HEK293T (cell line): ENCODE measurements at places on chromosomes 1 and 21.

DNA sequence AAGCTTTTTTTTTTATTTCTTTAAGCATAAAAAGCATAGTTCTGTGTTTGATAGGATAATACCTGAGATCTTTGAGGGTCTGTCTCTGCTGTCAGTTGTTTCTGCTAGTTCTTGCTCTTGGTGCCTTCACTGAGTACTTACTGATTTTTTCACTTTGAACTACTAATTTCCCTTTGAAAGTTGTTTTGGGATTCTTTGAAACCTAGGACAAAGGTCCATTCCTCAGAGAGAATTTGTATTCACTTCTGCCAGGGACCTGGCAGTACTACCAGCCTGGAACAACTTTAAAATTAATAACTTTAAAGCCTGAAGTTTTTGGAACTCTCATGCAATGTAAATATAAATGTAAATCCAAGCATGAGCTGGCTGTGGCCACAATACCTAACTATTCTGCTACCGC, 190.1 kb downstream of the TM2D1 start:
- no peak for DNase-seq

GRCh38 chr21:16408280-16408679, 678.5 kb downstream of the USP25 start:
- DNase-seq, result no peak

DNA sequence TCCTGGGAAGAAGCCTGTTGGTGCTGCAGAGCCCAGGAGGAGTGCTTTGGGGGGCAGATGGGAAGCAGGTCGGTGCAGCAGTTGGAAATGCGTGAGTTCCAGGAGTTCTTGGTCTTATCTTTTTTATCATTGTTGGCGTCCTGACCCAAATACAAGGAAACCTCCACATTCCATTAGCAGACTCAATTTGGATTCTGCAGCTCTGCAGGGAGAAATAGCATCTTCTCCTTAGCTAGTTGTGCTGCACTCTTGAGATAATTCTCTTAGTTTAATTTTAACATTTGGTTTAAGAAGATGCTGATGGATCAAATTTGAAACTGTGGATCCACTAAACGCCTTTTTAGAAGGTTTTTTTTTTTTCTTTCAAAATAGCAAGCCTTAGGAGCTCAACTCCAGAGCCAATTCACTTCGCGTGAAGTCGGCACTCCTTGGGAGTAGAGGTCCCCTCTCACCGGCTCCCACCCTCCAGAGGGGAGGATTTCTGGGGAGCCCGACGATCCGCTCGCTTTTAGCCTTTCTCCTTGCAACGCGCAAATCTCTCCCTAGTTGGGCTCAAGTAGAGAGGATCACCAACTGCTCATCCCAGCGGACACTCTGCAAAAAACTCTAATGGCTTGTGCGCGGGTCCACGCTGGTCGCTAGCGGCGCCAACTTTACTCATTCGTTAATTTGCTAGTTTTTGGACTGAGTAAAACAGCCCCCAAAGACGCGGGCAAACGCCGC, 1.3 kb downstream of the PLD5 start:
- DNase-seq, result no peak

- DNase-seq, result peak; percentile 46
Observed at GRCh38 chr1:157878059-157878458, 36.5 kb upstream of the CD5L start.

GRCh38 chr21:38775733-38776132, 30.0 kb upstream of the ETS2 start:
- no peak for DNase-seq

DNA sequence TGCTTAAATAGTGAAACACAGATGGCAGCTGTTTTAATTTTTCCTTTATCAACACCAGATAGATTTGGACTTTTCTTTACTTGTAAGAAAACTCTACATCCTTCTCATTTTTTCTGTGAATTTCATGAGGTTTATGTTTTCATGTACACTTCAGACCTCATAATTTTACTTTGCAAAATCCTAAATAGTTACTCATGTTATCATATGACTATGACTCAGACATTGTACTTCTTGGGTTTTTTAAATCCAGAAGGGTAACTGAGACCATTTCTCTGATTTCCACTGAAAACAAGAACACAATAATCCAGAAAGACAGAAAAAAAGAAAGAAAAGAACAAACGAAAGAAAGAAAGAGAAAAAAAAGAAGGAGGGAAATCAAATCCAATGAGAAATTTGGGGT, 1021.6 kb downstream of the NCAM2 start:
- DNase-seq, result no peak

- peak; percentile 31 for DNase-seq
Observed at GRCh38 chr1:18246543-18246942, 138.9 kb downstream of the IGSF21 start.

GRCh38 chr1:2086446-2087078, 36.4 kb downstream of the PRKCZ start:
- no peak for DNase-seq

- DNase-seq, result no peak
Observed at GRCh38 chr1:29949676-29950075, 713.4 kb downstream of the PTPRU start.

DNA sequence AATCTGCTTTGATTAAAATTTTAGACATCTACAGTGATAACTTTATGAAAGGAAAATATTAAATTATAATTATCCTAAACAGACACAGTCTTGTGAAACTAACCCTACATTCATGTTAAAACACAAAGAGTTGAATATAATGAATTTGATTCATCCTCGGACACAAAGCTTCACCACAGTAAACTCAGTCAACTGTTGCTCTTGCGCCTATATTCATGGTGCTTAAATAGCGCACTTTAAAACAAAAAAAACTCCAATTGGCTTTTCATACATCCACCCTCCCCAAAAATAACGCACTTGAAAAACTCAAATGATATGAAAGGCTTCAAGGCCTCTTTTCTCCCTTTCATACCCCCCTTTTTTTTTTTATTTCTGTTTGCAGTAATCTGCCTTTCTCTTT, 260.3 kb downstream of the FAF1 start:
- DNase-seq, result no peak

- no peak for DNase-seq
Observed at GRCh38 chr1:59278780-59279354, 18.0 kb upstream of the FGGY start.

- no peak for DNase-seq
Observed at GRCh38 chr1:228546541-228547463, 59.6 kb downstream of the RNF187 start.

DNA sequence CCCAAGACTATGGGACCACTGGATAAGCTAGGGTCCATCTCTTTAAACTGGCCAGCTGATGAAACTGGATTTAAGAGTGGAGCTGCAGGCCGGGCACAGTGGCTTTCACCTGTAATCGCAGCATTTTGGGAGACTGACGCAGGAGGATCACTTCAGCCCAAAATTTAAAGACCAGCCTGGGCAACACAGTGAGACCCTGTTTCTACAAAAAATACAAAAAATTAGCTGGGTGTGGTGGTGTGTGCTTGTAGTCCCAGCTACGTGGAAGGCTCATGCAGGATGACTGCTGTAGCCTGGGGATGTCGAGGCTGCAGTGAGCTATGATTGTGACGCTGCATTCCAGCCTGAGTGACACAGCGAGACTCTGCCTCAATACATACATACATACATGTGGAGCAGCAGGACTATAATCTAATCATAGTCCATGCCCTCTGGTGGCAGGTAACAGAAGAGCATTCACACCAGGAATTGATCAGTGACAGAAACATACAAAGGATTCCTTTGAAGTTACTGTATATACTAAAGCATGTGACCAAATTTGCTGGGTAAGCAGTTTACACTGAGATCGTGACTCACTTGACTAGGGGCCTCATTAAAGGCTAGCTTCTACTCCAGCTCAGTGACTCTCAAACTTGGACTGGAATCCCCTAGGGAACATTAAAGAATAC, 101.5 kb upstream of the SLFNL1 start:
- peak; percentile 51 for DNase-seq
